Aorta (tissue), 5 donors: ENCODE measurements at places on chromosomes 12 and 14. TPM values are rescaled to one million over a fixed set of nuclear protein-coding genes. Genes with fewer than 3 reads are reported as not detected.
A peak's percentile ranks its signal among the peaks of the same experiment; 100 is the strongest.

The MYH6 gene
- total RNA-seq: not detected

The RASSF9 gene
- total RNA-seq: 7.9 TPM

DNA sequence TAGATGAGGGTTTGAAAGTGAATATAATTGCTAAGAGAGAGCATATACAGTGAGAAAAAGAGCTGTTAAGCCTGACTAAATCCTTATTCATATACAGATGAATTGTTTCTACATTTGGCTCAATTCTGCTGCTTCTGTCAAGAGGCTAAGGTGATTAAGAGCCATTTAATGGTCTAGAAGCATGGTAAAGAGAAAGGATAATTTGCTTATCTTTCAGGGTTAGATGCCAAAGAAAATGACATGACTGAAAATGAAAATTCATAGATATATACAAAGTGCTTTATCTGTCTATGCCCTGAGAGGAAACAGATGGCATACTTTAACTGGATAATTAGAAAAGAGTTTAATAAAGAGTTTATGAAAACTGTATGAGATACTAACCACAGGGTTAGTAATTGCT lies 834.9 kb downstream of the SLC6A15 start:
- no peak for DNase-seq

The PROX2 gene
- total RNA-seq: not detected

- DNase-seq: no peak
Measured at GRCh38 chr12:112303004-112303403, 79.2 kb downstream of the HECTD4 start.

GRCh38 chr12:128637642-128638606 lies 185.8 kb downstream of the SLC15A4 start:
- DNase-seq: no peak

DNA sequence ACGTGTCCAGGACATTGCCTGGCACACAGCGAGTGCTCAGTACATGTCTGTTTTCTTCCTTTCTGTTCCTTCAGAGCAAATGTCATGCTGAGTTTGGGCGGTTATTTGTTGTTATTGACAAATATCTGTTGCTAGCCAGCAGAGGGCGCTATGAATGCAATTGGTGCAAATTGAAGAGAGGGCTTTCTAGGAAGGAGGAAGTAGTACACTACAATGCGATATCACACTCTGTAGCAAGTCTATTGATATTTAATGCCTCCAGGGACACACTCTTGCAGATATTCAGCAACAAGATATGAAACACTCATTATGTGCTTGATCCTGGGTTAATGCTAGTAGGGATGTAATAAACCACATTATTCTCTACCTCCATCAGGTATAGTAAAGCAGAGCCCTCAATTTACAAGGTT lies 267.3 kb upstream of the SRRM4 start:
- no peak for DNase-seq

DNA sequence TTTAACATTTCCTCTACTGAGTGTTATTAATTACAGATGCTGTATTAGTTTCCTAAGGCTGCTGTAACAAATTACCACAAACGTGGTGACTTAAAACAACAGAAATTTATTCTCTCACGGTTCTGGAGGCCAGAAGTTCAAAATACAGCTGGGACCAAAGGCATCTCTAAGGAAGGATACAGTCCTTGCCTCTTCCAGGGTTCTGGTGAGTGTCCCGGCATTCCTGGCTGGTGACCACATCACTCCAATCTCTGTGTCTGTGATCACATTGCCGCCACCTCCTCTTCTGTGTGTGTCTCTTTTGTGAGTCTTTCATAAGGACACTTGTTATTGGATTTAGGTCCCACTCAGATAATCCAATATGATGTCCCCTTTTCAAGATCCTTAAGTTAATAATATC lies 85.1 kb upstream of the CCDC198 start:
- no peak for DNase-seq

The PPFIA2 gene
- total RNA-seq: 46.6 TPM

The PPP1R36 gene
- total RNA-seq: 0.42 TPM

- DNase-seq: no peak
Measured at GRCh38 chr14:90666571-90666970, 149.7 kb downstream of the TTC7B start.

The SP7 gene
- total RNA-seq: not detected

The ACOT4 gene
- 1.3 TPM for total RNA-seq

GRCh38 chr12:2212971-2213869 lies 160.4 kb downstream of the CACNA1C start:
- DNase-seq: no peak

The RALGAPA1 gene
- total RNA-seq: 90.8 TPM

The GNB3 gene
- total RNA-seq: 8.2 TPM

DNA sequence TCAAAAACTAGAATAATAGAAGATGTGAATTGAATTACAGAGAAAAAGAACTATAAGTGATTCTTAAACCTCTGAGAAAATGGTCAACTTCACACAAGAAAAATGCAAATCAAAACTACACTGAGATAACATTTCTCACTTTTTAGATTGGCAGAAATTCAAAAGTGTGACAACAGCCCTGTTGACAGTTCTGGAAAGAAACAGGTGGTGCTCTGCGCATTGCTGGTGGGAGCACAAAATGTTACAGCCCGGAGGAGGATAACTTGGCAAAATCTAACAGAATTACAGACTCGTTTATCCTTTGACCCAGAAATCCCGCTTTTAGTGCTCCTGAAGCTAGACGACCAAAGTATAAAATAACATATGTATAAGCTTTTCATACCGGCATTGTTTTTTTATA lies 222.5 kb upstream of the CNTN1 start:
- DNase-seq: no peak

DNA sequence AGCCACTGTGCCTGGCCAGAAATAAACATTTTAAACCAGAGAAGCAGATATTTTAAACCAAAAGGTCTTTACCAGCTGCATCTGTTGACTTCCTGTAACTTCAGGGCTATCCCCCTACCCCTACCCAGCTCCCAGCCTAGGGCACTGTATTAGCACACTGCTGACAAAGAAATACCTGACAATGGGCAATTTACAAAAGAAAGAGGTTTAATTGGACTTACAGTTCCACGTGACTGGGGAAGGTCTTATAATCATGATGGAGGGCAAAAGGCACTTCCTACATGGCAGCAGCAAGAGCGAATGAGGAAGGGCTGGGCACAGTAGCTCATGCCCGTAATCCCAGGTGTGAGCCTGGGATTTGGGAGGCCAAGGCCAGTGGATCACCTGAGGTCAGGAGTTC lies 26.0 kb downstream of the GEMIN2 start:
- no peak for DNase-seq

DNA sequence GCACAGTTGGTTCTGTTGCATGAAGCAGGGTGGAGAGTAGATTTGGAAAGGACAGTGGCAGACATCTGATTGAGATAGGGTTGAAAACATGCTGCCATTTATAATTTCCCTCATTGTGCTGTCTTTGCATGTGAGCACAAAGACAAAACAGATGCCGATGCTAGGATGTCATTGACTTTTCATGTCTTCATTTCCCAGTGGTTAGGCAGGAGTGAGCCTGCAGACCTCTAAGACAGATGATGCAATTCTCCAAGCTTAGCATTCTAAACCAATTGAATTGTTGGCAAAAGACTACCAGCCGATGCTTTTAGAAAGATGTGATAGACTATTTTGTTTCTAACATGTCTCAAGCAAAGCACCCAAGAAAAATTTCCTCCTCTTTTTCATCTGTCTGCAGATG lies 37.1 kb upstream of the PELI2 start:
- DNase-seq: no peak

GRCh38 chr14:77158175-77158881 lies 16.7 kb upstream of the ZDHHC22 start:
- peak; percentile 83 for DNase-seq

DNA sequence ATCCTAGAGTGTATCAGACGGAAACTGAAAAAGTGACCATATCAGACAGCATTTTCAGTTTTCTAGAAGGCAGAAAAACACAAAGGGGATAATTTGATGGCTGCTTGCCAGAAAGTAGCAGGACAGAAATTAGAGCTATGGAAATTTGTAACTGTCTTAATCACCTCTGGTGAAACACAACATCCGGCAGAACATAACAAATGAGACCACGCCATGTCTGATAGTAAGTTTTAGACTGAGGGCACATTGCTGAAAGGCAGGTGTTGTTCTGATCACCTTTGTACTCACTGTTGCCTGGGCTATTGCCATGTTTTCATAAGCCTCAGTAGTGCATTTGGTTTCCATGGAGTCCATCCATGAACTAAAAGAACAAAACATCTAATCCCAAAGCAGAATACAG lies 290.3 kb downstream of the PAWR start:
- no peak for DNase-seq

- no peak for DNase-seq
Measured at GRCh38 chr12:42932936-42933335, 343.4 kb upstream of the PRICKLE1 start.

DNA sequence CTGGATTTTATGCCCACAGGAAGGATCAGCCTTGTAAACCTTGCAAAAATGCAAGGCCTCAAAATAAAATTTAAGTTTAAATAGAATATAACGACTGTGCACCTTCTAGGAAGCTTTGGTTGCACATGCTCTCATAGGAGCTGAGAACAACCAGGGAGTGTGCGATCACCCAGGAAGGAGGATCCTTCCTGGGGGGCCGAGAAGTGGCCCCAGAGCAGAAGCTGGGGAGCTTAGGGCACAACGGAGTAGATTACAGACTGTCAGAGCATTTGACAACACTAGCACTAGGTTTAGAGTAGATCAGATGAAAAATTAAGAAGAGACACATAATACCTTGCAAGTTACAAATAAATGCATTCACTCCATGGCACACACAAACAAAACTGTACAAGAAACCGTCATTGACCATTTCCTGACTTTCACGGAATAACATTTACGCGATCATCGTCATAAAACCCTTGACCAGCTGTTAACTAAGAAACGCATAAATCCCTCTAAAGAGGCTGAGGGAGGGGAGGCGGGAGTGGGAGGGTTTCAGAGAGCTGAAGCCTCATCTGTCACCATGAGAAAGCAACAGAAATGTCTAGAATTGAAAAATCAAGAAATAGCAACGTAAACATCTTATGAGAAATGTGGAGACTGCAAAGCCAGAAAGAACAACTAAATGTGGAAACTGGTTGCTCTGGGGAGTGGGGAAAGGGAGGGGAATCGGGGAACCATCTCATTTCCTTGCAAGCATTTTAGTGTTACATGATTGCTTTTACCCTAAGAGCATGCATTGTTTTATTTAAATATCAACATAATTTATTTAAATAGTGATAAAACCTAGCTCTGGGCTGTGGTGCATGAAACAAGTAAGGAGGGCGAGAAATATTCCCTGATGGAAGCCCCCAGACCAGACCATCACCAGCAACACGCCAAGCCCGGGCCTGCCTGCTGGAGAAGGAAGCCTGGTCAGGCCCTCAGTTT lies 13.1 kb upstream of the CCDC85C start:
- DNase-seq: no peak

The TMCC3 gene
- total RNA-seq: 16.8 TPM

DNA sequence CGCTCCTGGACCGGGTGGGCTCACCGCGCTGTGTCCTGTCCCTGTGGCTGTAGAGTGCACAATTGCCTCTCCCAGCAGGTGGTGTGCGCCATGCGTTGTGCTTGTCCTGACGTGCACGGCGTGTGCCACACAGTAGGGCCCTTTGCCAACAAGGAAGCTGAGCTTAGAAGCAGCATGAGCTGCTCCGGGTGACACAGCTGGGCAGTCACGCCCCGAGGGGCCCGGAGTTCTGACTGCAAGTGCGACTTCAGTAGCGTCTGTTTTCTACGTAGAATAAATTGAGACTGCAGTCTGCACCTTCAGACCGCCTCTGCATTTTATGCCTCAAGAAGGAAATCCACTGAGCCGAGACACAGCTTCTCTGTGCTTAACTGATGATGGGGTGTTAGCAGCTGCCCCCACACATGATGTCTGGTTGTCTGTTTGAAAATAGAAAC lies 81.6 kb downstream of the ADGRD1 start:
- DNase-seq: no peak

DNA sequence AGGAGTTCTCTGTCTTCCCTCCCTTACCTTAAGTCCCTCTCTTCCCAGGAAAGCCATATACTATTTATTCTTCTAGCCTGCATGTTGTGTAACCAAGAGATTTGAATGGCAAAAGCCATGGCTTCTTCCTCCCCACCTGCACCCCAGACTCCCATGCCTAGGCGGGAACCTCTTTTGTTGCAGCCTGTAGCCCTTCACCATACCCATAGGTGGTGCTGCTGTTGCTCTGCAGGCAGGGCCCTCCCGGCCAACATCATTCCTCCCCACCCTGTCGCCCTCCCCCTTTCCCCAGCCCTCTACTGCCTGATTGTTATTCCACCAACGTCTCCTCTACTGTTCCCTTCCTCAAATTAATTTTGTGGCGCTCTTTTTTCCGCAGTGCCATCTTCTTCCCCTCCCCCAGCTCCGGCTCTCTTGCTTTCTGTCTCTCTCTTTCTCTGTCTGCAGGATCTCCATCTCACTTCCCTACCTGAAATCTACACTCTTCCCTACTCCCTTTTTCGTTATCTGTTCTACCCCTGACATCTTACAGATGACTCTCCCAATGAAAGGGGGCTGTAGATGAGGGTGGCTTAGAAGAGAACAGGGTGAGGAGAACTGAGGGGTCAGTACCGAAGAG lies 13.8 kb downstream of the NGDN start:
- DNase-seq: no peak

DNA sequence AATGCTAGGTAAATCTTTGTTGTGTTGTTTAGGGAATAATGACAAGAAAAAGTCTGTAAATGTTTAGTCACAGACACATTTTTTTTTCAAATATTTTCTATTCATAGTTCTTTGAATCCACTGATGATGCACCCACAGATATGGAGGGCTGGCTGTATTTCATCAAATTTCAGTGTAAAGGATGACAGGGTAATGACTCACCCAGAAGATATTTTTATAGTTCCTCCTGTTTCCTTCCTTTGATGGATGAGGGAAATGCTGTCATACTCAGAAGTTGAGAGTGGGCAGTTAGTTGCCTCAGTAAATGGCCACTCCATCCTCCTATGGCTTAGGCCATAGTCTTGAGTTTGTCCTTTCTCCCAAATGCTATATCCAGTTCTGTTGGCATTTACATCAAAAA lies 76.9 kb upstream of the REP15 start:
- no peak for DNase-seq

The MYF5 gene
- not detected for total RNA-seq

GRCh38 chr14:95291859-95292542 lies 27.7 kb downstream of the CLMN start:
- peak; percentile 88 for DNase-seq

GRCh38 chr14:24235804-24236688 lies 3.3 kb downstream of the GMPR2 start:
- no peak for DNase-seq

- DNase-seq: peak; percentile 9
Measured at GRCh38 chr12:130628304-130628703, 87.8 kb downstream of the RIMBP2 start.

GRCh38 chr12:93094988-93095737 lies 166.1 kb upstream of the EEA1 start:
- DNase-seq: no peak

- no peak for DNase-seq
Measured at GRCh38 chr14:70595443-70596185, 4.8 kb downstream of the MED6 start.

The RCOR1 gene
- total RNA-seq: 24.1 TPM

DNA sequence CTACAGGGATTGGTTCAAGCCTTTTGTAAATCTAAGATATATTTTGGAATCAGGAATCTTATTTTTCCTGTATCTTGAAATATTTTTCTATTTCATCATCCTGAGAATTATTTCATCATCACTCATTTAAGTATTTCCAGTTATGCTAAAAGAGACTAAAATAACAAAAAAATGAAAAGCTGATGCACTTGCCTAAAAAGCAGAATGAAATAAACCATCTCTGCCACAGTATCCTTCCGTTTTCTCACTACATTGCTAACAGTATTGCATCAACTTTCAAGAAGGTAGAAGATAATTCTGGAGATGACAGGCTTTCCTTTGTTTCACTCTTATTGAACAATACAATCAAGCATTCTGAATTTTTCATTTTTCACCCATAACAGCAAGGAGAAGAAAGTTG lies 31.1 kb upstream of the EIF5 start:
- no peak for DNase-seq

The AQP2 gene
- not detected for total RNA-seq

The OR6C65 gene
- not detected for total RNA-seq
